ENCODE measurements at places on chromosomes 3 and 15.

GRCh38 chr3:107402214-107402613, 25.0 kb downstream of the CCDC54 start:
- DNase-seq: no peak

- DNase-seq: no peak
These were observed 790 bp upstream of the WHAMM start for GRCh38 chr15:82808634-82809041.

- DNase-seq: peak; percentile 63
These were observed 11.3 kb upstream of the RPL39L start for GRCh38 chr3:187150599-187150998.

DNA sequence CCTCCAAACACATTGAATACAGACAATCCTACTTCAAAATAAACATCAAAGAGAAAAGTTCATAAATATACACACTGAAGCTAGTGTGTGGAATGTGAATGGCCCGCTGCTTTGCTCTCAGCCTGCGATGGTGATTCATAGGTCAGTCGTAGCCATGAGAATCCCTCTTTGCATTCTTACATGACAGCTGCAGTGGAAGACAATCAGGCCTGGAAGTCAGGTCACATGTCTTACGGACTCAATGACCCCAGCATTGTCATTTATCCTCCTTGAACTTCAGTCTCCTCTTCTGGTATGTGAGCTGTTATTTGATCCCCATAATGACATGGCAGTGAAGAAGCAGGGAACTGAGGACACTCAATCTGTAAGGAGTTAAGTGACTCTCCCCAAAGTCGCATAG, 217.8 kb upstream of the EOMES start:
- DNase-seq: no peak

DNA sequence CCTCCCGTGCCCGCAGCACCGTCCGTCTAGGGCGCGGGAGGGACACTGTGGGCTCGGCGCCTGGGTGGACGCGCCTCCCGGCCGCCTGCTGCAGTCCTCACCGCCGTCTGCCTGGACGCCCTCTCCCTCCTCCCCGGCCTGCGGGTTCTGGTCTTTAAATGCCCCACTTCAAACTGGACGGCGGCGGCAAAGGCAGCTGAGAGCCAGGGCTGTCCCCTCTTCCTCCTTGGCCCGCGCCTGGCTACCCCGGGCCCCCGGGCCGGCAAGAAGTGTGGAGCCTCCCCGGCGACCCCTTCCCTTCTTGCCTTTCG, 426 bp downstream of the CBLB start:
- peak; percentile 15 for DNase-seq

- DNase-seq: no peak
These were observed 380.7 kb upstream of the KCNMB2 start for GRCh38 chr3:178155521-178155920.

DNA sequence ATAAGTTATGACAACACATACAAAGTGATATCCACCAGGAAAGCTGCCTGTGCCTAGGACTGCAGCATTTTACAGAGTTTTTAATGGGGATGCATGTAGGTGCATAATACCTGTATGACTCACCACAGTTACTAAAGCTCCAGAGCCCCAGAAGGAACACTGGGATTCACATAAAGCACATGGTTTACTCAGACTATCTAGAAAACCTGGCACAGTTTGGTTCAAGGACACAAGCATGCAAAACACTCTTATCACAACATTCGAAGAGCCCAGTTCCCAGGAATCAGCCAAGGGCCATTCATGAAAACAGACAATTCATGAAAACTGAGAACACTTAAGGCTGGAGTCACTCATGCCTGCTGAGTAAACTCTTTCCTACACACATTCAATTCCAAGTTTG, 261.0 kb downstream of the PYDC2 start:
- DNase-seq: no peak

DNA sequence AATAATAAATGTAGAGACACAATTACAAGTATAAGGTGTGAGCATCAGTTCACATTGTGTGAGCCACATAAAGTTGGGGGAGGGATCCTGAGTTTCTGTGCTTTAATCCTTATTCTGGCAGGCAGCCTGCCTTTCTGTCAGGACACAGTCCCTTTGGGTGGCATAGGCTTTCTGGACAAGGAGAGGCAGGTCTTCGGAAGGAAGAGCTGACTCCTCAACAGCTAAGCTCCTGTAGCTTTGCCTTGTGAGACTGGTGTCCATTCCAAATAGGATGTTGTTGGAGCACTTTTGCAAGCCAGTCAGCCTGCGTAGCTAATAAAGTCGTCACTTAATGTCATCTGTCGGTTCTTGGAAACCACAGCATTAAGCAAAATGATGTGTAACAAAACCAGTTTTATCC, 151.9 kb upstream of the MCTP2 start:
- no peak for DNase-seq
